ENCODE measurements at places on chromosomes 3 and 15. TPM values are rescaled to one million over a fixed set of nuclear protein-coding genes. Genes with fewer than 3 reads are reported as not detected.

DNA sequence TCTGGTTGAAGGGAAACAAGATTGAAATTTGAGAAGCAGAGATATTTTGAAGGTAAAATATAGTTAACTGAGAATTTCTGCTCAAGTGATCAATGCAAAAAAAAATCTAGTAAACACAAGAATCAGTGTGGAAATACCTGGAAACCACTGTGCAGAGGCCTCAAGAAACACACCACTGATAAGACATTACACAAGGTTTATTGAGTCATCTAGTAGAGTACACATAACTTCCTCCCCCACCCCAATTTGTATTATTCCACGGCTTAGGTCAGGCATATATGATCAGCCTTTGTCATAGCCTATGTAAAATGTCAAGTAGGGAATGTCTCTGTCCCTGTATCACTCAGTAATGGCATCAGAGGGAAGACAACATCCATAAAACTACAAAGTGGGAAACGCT, 447.8 kb upstream of the BCHE start:
- H3K27ac ChIP-seq, result no peak overlapping the region
- H3K4me1 ChIP-seq, result no peaks in the 10 kb centered on the region
- no peak overlapping the region for H3K4me3 ChIP-seq
- H3K27me3 ChIP-seq, result no peaks in the 10 kb centered on the region
- no peaks in the 10 kb centered on the region for H3K36me3 ChIP-seq

DNA sequence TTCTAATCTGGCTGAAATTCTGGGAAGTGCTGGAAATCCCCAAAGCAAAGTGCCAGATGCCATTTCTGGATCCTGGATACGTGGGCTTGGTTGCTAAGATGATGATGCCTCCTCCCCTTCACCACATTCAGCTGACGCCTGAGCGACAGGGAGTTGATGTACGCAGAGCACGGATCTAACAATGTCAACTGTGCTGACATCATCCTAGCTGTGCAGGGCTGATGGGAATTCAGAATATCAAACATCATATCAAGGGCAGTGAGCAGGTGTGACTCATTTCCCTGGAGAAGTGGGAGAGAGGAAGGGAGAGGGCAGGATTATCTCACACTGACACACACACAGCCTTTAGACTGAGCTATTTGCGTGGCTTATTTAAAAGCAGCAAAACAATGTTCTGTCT, 92.6 kb upstream of the ZBTB20 start:
- DNase-seq, result peak; percentile 64
- H3K4me1 ChIP-seq, result peaks cover 46% of the 10 kb centered on the region
- H3K4me3 ChIP-seq, result peak overlapping the region; percentile 62
- peak overlapping the region; percentile 97 for H3K27ac ChIP-seq
- H3K27me3 ChIP-seq, result peaks cover 2% of the 10 kb centered on the region

The LMAN1L gene
- total RNA-seq, result not detected

The GABRA5 gene
- total RNA-seq, result 1.1 TPM

The SLC4A7 gene
- total RNA-seq, result 67.0 TPM
